Camera-type eye (tissue), 1 donor: ENCODE measurements at places on chromosomes 7 and 10. TPM values are rescaled to one million over a fixed set of nuclear protein-coding genes. Genes with fewer than 3 reads are reported as not detected.

The STK32C gene
- total RNA-seq: 7.9 TPM

The LIPN gene
- not detected for total RNA-seq

The TPST1 gene
- total RNA-seq: 51.5 TPM

The CAMK2G gene
- total RNA-seq: 47.4 TPM

The ATG9B gene
- 1.9 TPM for total RNA-seq

The VPS37D gene
- 14.6 TPM for total RNA-seq

The LRRC4 gene
- total RNA-seq: 4.6 TPM

The NPVF gene
- total RNA-seq: 18.7 TPM

The AKR1E2 gene
- 22.1 TPM for total RNA-seq

The CFAP69 gene
- total RNA-seq: 29.0 TPM

The GATA3 gene
- total RNA-seq: 1.6 TPM

The ATOH7 gene
- 11.4 TPM for total RNA-seq

The UNCX gene
- 1.3 TPM for total RNA-seq

The ZNF777 gene
- 10.9 TPM for total RNA-seq

The FKBP6 gene
- total RNA-seq: not detected

The SYNPO2L gene
- total RNA-seq: 2.5 TPM

The FKBP9 gene
- total RNA-seq: 134 TPM

The NEUROD6 gene
- total RNA-seq: 0.93 TPM

The NOS3 gene
- 7.9 TPM for total RNA-seq

The INSYN2A gene
- 4.7 TPM for total RNA-seq

The FAM25G gene
- not detected for total RNA-seq

The POM121L12 gene
- total RNA-seq: not detected

The ZNF239 gene
- total RNA-seq: 11.5 TPM

The IKZF1 gene
- 4.4 TPM for total RNA-seq

The PBLD gene
- 11.3 TPM for total RNA-seq

The ZPBP gene
- 5.7 TPM for total RNA-seq

The SUGCT gene
- total RNA-seq: 8.1 TPM

The ABI1 gene
- 54.2 TPM for total RNA-seq

The TEX36 gene
- total RNA-seq: not detected
